NCI-H1930 (cell line): ENCODE measurements at places on chromosomes 1 and 21.

GRCh38 chr21:35738347-35738961 is 321.9 kb downstream of the SETD4 start:
- no peak for DNase-seq

DNA sequence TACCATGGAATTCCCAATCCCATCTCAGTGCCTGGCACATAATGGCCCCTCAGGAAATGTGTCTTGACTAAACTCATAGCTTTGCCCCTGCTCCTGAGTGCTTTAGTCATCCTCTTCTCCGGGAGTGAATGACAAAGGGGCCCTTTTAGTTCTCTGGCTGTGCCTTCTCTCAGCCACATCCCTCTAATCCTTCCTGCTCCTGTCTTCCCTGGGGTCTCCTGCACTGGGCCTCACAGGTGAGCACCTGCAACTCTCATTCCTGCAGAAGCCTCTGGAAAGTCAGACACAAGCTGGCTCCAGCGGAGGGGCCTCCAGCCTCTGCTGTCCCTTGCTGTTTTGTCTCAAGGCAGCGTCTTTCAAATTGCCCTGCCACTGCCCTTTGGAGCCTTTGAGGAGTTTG is 14.0 kb upstream of the ETV3L start:
- no peak for DNase-seq

DNA sequence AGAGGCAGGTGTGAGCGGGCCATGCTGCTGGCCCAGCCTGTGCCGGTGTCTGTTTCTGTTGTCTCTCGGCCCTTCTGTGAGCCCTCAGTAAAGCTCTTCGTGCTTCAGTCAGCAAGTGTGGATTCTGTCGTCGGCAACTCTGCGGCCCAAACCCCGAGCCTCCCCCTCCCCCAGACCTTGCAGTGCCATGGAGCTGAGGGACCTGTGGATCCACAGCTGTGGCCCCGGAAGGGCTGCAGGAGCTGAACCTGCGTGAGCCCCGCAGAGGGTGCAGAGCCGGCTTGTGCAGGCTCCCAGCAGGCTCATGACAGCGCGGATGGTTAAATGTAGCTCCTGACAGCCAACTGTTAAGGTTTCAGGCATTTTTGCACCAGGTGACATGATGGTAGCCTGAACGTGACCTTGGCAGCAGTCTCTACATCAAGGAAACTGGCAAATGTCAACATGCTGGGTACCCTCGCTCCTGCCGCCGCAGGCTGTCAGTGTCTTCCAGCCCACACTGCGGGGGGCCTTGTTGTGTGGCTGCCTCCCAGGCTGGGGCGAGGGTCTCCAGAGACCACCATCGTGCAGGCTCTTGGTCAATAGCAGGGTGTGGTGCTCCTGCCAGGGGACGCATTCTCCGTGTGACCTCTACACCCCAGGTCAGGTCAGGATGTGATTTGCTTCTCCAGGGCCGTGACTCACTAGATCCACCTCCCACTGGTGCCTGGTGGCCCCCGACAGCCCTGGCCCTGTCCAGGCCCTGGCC is 7.0 kb downstream of the LRRC3 start:
- no peak for DNase-seq

DNA sequence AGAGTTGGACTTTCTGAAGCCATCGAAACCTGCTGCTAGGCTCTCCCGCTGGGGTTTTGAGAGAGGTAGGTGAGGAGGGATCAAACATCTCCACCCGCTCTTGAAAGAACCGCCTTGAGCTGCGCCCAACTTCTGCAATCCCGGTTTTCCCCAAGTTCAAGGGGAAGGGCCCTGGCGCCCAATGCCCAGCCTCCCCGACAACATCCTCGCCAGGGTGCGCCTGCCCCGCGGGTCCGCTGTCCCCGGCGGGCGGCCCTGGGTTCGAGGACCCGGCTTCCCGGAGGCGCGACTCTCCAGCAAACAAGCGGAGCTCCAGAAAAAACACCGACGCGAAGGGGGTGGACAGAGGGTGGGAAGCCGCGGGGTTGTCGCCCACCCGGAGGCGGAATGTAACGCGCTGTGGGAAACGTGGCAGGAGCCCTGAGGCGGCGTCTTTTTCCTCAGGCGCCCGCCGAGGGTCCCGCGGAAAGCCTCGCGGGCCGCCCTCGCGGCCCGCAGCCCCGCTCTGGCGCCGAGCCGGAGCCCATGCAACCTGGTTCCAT is 607 bp downstream of the BTG3 start:
- no peak for DNase-seq

GRCh38 chr1:87684713-87685205 is 356.1 kb downstream of the LMO4 start:
- DNase-seq, result no peak

GRCh38 chr21:36325373-36326010 is 5.5 kb downstream of the MORC3 start:
- DNase-seq, result no peak

- peak; percentile 48 for DNase-seq
Measured at GRCh38 chr1:158112994-158113758, 67.5 kb upstream of the CD1D start.

GRCh38 chr1:39842836-39843235 is 40.5 kb downstream of the TRIT1 start:
- DNase-seq, result no peak

GRCh38 chr21:35441868-35442582 is 392.9 kb upstream of the RUNX1 start:
- no peak for DNase-seq

DNA sequence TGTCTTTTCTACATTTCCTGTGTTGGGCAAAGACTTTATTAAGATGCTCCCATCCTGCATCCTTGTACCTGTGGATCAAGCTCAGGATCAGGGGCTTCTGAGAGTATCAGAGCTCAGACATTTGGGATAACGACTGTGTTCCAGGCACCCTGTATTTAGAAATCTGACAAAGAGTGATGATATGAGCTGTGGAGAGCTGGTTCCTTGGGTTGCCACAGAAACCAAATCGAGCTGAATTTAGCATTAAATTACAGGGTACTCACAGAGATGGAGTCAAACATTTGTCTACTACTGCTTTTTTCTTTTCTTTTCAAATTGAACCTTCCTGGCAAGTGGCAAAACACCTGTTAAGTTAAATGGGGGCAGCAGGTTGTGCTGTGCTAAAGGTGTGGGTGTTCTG is 110.6 kb downstream of the XCL2 start:
- DNase-seq, result no peak

DNA sequence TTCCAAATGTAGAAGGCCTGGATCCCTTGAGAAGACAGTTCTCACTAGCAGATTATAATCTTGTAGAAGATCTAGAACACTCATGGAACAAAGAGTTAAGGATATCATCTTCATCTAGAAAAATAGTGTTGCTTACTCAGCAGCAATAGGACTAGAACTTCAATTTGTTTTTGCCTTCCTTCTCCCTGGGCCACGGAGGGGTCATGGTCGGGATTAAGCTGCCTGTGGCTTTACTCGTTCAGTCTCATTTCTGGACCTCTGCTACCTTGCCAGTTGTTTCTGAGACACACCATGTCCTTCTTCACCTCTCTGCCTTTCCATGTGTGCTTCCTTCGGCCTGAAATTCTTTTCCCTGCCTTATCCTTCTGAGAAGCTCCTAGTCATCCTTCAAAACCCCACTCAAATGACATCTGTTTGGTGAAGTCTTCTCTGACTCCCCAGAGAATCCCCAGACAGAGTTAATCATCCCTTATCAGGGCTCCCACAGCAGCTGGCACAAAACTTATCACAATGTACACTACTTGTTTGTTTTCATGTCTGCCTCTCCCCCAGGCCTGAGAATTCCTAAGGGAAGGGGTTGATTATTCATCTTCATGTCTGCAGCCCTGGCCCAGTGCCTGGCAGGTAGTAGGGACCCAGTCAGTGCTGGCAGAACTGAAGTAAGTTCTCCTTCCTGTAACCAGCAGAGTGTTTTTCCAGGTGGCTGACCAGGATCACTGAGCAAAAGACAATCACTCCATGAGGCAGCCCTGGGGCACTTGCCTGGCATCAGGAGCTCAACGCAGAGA is 15.5 kb upstream of the SNX27 start:
- no peak for DNase-seq

GRCh38 chr21:46008893-46009621 is 27.5 kb downstream of the COL6A1 start:
- DNase-seq, result no peak

GRCh38 chr1:202564958-202565495 is 145.2 kb downstream of the SYT2 start:
- no peak for DNase-seq

GRCh38 chr1:221174330-221174993 is 295.2 kb downstream of the HLX start:
- DNase-seq, result no peak

DNA sequence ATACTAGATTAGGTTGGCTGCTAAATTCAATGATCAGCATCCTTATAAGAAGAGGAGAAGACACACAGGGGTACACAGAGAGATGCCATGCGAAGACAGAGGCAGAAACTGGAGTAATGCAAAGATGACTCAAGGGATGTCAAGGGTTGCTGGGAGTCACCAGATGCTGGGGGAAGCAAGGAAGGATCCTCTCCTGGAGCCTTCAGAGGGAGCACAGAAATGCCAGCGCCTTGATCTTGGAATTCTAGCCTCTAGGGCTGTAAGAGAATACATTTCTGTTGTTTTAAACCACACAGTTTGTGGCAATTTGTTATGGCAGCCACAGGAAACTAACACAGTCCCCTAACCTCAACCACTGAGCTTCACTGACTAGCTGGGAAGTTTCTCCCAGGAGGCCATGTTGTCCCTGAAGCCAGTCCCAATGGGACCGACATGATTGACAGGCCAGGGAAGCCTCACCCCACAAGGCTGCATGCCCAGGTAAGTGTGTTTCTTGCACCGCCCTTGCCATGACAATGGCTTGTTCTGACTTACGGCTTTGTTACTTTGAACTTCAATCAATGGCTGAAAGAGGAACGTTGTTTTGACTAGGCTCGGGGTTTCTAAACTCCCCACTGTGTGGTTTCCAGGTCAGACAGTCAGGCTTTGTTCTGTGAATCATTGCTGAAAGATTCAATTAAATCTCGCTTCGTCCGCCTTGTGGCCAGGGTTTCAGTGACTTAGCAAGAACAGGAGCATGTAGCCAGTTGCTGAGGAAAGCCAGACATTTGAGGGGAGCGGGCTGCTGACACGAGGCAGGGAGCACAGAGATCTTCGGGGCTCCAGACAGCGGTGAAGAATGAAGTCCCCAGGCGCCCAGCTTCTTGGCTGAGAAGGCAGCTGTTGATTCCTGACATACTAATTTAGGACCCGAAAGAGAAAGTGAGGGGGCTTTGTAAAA is 62.3 kb downstream of the RUNX1 start:
- no peak for DNase-seq

- DNase-seq, result no peak
Measured at GRCh38 chr1:12147201-12147701, 19.5 kb upstream of the TNFRSF1B start.

GRCh38 chr21:15443740-15444117 is 286.1 kb upstream of the USP25 start:
- DNase-seq, result no peak

GRCh38 chr1:233299450-233299849 is 3.9 kb upstream of the PCNX2 start:
- DNase-seq, result no peak

DNA sequence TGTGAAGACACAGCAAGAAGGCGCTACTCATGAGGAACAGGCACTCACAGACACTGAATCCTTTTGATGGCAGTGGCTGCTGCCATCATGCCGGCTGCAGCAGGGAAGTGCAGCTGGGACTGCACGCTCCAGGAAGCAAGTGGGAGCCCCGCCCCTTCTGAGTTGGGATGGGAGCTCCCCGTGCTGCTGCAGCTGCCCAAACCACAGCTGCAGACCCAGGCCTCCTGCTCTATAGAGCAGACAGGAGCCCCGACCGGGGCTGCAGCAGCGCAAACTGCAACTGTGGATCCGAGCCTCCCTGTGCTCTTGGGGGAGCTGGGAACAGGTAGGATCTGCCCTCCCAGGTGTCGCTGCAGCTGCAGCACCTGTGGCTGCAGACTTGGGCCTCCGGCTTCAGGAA is 65.2 kb upstream of the MARK1 start:
- no peak for DNase-seq

DNA sequence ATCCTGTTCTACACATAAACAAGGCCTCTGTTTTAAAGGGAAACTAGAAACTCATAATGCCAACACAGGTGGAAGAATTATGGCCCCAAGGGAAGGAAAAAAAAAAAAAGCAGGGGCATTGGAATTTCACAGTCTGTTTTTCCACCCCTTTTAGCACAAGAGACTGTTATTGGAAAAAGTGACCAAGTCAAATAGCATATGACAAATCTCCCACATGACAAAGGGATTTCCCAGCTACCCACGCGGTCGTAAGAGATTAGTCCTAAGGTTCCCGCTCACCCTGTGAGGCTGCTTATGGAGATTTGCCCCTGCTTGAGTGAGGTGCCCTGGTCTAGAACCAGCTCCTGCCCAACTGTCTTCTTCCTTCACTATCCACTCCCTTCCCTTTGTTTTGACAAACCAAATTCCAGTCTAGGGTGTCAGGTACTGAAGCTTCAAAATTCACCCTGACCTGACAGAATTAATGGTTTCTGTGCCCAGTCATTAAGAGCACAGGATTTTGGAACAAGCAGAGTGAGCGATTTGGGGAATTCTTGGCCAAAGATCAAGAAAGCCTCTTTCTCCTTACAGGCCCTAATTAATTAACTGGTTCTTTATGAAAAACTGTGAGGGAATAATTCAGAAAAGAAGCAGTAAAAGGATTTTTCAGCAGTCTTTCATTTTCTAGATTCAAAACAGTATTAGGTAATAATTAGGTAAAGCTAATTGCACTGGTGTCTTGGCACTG is 107.3 kb downstream of the NMNAT2 start:
- DNase-seq, result no peak

DNA sequence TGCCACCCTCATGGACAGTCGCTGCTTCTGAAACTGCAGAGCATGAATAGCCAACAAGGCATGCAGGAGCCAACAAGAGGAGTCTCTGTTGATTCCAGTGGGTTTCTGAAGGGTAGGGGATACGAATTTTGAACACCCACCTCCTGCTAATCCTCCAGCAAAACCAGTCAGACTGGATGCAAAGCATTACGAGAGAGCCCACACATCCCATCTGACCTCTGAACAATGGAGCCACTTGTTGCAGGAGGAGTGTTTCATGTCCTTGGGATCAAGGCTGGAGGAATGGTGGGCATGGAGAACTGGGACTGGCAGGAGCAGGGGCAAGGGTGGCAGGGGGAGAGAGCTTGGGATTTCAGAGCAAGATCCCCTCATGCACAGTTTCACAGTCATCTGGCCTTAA is 1.6 kb downstream of the VTCN1 start:
- no peak for DNase-seq

DNA sequence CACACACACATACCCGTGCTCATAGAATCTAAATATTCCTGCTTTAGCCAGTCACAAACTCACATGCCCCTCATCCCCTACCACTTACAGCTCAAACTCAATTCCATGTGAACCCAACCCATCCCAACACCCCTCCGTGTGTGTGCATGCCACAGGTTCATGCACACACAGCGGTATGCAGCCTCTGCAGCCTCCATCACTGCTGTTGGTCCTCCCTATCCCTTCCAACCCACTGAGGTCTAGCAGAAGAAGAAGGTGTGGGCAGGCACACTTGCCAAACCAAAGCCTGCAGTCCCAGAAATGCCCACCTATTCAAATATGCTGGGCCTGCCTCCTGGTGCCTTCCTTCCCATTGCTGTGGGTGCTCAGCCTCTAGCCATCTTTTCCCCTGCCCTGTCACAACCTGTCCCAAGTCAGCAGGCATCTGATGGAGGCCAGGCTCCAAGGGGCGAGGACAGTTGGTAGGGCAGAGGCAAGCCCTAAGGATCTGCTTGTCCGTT is 26.2 kb downstream of the SLC2A1 start:
- DNase-seq, result no peak

- no peak for DNase-seq
Measured at GRCh38 chr1:94001397-94002045, 92.3 kb upstream of the GCLM start.
